NCI-H2081 (cell line): ENCODE measurements at places on chromosomes 5 and 9.

DNA sequence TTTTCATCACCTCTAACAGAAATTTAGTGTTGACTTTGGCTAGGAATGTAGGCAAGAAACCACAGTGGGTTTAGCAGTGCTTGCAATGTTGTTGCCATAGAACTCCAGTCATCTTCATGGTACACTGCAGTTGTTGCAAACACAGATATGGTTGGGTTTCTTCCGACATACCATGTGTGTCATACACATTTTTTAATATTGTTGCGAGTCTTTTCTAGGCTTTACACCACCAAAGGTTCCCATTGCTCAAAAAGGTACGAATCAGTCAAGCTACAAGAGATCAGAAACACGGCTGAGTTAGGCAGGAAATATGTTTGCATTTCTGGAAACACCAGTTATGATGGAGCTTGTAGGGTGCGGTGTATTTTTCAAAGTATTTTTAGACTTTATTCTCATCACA lies 172.4 kb downstream of the SYK start:
- DNase-seq = no peak

GRCh38 chr9:91426123-91426745 lies 2.6 kb upstream of the NFIL3 start:
- peak; percentile 26 for DNase-seq

GRCh38 chr9:137076636-137077009 lies 694 bp upstream of the UAP1L1 start:
- DNase-seq = no peak

DNA sequence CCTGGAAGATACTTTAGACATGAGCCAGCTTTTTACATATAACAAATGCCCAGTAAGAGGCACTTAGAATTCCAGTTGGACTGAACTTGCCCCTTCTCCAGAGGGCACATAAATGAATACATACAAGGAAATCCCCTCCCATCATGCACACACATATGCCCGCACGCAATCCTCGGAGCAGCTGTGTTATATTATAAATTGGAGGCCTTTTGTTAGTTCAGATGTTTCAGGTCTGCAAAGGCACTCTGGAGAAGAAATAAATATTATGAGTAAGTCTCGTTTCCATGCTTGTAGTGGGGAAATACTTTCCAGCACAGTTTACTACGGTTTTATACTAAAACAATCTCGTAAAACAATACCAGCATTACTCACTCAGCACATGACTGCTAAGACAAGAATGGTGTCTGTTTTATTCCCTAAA lies 17.6 kb upstream of the MUSK start:
- no peak for DNase-seq

- DNase-seq = no peak
Observed at GRCh38 chr5:78738693-78739300, 90.2 kb upstream of the LHFPL2 start.

DNA sequence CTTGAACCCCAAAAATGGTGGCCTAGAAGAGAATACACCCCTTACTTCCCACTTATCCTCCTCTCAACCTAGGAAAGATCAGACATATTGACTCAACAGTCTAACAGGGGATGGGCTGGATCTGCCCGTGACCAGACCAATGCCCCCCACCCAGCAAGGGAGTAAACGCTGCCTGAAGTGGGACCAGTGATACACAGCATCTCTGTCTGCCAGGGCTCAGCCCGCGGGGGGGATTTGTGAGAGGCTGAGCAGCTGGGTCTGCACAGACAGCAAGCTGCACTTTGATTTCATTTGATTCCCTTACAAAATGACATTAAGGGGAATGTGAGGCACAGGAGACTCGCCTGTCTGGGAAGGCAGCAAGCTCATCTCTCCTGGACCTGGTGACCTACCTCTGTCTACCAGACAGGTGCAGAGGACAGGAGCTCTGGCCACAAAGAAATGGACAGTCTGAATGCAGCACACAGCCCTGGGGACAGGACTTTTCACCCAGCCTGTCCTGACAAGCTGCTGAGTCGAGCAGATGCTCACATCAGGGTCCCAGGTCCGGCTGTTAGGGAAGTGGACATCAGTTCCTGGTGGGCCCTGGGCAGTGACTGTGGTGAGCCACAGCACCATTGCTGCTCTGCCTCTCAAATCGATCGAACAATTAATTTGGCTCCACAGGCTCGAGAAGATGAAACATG lies 79.9 kb downstream of the RGS3 start:
- no peak for DNase-seq

DNA sequence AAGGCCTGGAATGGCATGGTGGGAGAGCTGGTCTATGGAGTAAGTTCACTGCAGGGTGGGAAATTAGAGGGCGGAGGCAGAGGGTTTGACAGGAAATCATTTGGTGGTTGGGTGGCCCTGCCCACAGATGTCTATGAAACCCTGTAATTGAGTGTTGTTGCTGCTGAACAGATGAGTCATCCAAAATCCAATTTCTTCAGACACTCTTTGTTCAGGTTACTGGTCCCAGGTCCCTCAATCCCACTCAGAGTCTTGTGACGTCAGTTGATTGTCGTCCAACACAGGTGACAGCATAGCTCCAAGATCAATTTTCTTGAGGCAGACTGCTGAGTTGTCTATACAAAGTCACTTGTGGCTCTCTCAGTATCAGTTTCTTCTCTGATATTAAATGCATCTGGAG lies 208.6 kb downstream of the GRIA1 start:
- DNase-seq = no peak

- DNase-seq = no peak
Observed at GRCh38 chr9:15403155-15403554, 19.5 kb upstream of the SNAPC3 start.

- DNase-seq = no peak
Observed at GRCh38 chr9:97487107-97487506, 14.4 kb upstream of the TMOD1 start.

- no peak for DNase-seq
Observed at GRCh38 chr5:10828241-10828640, 67.2 kb upstream of the DAP start.

- DNase-seq = no peak
Observed at GRCh38 chr5:179724163-179724562, 8.5 kb upstream of the MAML1 start.

GRCh38 chr9:134162212-134162775 lies 2.1 kb downstream of the RNU6ATAC start:
- DNase-seq = no peak

DNA sequence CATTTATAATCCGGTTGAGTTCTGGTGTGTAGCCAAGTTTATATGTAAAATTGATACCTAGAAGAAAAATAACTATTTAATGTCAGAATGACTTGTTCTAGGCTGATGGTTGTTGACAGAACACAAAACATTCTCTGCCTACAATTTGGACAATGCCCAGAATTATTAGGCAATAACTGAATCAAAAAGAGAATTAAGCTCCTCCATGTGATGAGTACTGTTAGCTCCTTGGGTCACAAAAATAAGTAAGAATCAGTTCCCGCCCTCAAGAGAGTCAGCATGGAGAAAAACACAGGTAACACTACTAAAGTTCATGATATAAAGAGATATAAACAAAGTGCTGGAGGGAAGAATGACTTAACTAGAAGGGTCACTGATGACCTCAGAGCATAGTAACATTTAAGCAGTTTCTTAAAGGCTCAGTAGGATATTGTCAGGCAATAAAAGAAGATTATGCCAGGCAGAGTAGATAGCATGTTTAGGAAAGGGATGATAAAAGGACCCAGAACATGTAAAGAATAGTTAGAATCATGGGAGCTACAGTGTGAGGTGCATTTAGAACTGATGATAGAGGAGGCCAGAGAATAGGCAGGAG lies 200.5 kb upstream of the ACTBL2 start:
- no peak for DNase-seq

DNA sequence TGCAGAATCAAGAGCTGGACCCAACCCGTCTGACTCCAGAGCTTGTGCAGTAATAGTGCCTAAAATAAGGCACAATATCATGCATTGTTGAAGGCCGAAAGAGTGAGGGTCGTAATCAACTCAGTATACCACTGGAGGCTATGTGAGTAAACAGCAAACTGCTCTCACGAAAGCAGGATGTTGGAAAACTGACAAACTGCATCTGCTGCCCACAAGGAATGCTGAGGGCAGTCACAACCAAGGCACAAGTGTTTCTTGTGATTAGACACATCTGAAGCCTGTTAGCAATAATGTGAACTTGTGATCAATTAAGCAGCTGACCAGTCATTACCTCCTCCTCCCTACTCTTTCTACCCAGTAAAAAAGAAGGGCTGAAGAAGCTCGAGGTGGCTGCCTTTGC lies 48.8 kb downstream of the TRPM3 start:
- DNase-seq = no peak

DNA sequence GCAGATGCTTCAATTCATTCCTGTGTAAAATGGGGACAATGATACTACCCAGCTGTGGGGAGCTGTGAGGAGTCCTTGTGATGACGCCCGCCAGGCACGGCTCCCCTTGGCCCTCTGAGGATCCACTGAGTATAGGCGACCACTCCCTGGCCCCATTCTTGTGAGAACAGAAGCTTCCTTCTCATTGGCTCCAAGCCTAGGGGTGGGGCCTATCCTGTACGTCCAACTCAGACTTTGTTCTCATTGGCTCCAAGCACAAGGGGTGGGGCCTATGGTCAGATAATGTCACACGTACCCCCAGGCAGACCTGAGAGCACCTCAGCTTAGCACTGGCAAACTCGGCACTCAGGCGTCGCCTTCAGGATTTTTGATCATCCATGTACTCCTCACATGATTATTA lies 232.9 kb upstream of the MVB12B start:
- DNase-seq = no peak

GRCh38 chr5:30937070-30937469 lies 256.4 kb upstream of the CDH6 start:
- no peak for DNase-seq

DNA sequence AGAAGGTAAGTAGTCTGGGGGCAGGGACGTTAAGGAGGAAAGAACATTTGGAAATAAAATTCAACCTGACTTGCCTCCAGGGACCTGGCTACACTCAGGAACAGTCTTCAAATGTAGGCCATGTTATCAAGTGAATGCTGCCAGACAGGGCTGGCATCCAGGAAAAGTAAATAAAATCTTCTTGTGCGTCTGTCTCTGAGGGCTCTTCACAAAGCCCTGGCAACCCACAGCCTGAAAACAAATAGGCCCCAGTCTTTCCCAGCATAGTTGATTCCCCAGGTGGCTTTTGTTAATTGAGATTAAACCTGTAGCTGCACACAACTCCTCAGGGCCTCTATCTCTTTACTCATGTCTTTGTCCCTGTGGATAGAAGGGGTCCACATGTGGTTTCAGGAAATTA lies 55.4 kb downstream of the STK32A start:
- DNase-seq = peak; percentile 14

GRCh38 chr9:16449076-16449730 lies 421.3 kb downstream of the BNC2 start:
- peak; percentile 72 for DNase-seq

GRCh38 chr5:150945947-150946346 lies 41.2 kb upstream of the ZNF300 start:
- DNase-seq = no peak

DNA sequence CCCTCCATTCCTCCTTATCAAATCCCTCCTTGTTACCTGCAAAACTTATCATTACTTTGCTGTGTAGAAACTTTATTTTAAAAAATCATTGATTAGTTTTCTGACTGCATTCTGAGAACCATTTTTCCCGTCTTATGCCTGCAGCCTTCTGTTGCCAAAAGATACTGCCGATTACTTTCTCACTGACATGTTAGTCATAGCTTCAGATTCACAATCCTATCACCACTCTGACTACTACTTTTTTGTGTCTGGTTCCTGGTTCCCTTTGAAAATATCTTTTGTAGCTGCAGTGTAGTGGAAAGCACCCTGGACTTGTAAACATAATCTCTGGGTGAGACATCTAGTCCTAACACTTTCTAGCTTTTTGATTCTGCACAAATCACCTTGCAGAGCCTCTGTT lies 71.7 kb downstream of the NR2F1 start:
- no peak for DNase-seq

GRCh38 chr5:168557389-168557788 lies 21.8 kb downstream of the PANK3 start:
- no peak for DNase-seq

DNA sequence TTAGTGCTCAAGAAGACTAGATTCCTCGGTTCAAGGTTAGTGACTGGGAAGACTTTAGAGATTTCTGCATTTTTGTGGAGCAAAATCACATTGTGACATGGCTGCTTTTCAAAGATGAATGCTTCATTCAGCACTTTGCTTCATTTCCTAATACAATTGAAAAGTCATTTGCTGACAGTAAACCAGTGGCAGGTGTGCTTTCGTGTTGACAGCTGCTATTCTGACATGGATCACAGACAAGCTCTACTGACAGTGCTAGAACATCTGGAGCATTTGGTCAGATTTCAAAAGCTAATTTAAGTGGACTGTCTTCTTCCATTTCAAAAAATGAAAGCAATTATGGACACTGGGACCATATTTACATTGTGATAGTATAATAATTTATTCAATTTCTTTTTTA lies 1060.1 kb downstream of the PTPRD start:
- DNase-seq = peak; percentile 15

GRCh38 chr9:98960409-98960808 lies 16.7 kb downstream of the COL15A1 start:
- no peak for DNase-seq

- no peak for DNase-seq
Observed at GRCh38 chr9:107158321-107158720, 124.8 kb upstream of the RAD23B start.

DNA sequence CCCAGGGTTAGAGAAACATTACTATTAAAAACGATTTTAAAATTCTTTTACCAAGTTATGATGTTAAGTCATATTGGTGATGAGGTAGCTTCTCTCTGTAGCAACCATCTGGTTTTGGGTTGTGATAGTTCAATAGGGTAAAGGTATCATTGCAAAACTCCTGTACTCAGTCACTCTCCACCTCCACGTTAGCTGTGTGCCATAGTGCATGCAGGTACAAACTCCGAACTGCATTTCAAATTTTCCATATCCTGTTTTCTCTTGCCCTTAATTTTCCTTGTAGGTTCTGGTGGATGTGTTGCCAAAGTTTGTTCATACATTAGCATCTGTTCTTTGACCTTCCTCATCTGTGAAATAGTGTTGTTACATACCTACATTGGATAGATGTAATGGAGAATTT lies 53.1 kb upstream of the ARRDC3 start:
- no peak for DNase-seq

DNA sequence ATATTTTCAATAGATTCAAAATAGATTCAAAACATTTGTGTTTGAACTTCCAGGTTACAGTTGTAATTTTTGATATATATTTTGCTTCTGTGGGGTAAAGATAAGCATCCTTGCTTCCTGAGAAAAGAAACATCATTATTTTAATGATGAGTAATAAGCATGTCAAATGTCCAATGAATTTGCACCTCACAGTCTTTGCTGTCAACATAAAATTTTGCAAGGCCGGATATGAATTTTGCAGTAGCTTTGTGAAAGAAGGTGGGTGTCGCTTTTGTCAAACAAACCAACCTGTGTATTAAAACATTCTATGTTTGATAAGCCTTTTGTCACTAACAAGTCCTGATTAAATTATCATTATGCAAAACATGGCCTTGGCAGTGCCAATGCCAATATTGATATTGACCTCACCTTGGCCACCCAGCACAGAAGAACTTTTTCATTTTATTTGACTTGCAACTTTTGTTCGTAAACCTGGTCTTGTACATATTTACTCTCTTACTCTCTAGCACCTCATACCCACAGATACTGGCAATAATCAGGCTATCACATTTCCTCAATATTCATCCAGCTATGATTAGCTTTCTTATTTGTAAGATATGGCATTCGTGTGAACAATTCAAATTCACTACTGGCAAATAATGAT lies 645.0 kb upstream of the KLF4 start:
- DNase-seq = peak; percentile 43
